Esophagus squamous epithelium (tissue), 5 donors: ENCODE measurements at places on chromosomes 2 and 18.

GRCh38 chr2:190976521-190976920 is 37.5 kb downstream of the STAT1 start:
- DNase-seq = no peak

DNA sequence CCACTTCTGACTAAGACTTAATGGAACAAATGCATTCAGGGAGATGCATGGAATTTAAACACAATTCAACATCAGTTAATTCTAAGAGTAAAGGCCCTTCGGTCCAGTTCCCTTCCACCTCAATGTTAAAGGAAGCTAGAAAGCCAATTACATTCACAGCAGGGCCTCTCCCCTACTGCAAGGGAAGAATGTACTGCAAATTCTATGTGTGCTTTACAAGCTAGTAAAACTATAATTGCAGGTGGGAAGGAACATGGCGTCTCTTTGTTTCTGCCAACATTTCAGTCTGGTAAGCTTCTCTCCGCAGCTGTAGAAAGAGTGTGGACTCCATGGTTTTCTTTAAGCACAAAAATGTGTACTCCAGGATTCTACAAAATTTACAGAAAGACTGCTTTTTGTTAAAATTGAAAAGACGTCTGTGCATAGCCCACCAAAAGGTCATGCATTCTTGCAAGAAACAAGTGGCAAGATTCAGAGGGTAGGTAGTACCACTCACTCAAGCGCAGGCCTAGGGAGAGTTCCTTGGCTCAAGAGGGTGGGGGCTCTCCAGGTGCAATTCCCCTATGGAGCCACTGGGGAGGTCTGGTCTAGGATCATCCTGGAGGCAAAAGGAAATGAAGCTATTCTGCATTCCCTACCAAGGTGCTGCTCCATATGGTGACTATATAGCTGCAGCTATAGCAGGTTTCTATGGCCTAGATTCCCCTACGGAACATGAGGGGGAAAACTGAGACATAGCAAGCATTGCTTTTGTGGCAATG is 127.0 kb upstream of the FZD5 start:
- DNase-seq = no peak

DNA sequence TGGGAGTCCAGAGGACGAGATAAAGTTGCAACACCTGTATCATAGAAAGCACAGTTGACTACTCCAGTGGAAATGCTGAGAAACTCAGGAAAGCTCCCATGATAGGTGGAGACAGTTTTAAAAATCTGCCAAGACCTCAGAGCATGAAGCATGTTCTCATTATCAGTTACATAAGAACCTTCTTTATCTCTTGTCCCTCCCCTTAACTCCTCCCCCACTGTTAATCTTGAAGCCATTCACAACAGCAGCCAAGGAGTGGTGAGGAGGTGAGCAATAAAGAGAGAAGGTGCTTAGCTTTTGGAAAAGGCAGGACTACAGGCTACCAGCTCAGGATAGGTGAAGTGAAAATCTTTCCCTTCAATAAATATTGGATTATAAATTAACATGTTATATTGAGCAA is 657.9 kb downstream of the NYAP2 start:
- DNase-seq = no peak

- DNase-seq = no peak
Observed at GRCh38 chr2:32591669-32592463, 36.0 kb upstream of the TTC27 start.

DNA sequence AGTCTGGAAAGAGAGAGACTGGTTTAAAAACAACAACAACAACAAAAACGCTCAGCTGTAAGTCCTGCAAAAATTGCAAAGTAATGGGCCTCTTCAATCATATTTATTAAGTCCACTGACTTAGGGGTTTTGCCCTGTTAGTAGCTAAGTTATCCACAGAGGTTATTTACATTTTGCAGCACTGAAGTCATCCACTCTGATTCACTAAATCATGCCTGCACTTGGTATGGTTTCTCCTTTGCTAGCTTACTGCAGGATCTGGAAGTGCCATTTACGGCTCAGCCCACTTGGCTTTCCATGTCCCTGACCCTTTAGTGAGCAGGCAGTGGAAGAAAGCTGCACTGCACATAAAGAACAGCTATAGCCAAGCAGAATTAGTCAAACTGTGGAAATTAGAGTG is 484.4 kb downstream of the NRXN1 start:
- no peak for DNase-seq

DNA sequence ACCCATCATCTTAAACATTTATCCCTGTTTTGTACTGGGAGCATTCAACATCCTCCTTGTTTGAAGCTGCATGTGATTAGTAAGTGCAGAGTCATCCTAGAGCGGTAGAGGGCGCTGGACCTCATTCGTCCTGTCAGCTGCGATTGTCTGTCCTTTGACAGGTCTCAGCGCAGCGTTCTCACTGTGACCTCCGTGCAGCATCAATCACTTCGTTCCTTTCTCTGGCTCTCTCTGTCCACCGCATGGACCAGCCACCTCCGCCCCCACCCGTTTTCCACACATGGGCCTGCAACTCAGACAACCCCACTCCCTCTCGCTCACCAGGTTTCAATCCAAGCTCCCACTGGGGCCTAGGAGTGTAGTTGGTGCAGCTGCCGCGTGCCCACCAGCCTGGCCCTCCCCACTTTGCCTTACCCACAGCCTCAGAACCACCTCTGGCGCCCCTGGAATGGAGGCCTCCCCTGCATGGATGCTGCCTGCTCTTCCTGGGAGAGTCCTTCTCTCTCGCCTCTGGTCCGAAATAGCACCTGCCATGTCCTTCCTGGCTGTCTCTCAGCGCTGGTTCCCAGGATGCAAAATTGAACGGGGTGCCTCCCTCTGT is 90.5 kb downstream of the NDUFA10 start:
- no peak for DNase-seq

- DNase-seq = no peak
Observed at GRCh38 chr18:24263050-24263449, 124.2 kb downstream of the CABYR start.
